ENCODE measurements at places on chromosomes 16 and 17. TPM values are rescaled to one million over a fixed set of nuclear protein-coding genes. Genes with fewer than 3 reads are reported as not detected.
A peak's percentile ranks its signal among the peaks of the same experiment; 100 is the strongest.

GRCh38 chr16:49600536-49600935 is 226.9 kb downstream of the C16orf78 start:
- DNase-seq: no peak

DNA sequence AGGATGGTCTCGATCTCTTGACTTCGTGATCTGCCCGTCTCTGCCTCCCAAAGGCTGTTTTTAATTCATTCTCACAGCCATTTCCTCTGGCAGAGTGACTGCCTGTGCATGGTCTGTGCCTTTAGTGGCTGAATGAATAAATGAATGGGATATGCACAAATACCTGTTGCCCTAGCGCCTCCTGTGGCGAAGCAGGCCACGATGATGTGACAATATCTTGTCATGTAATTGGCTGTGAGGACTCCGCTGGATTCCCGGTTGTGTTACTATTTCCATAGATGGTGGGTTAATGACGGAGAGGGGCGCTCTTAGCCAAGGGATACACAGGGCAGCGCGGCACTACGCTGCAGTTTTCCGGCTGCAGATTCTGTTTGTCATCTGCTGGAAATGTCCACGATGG is 26.8 kb upstream of the ENDOV start:
- DNase-seq: no peak

DNA sequence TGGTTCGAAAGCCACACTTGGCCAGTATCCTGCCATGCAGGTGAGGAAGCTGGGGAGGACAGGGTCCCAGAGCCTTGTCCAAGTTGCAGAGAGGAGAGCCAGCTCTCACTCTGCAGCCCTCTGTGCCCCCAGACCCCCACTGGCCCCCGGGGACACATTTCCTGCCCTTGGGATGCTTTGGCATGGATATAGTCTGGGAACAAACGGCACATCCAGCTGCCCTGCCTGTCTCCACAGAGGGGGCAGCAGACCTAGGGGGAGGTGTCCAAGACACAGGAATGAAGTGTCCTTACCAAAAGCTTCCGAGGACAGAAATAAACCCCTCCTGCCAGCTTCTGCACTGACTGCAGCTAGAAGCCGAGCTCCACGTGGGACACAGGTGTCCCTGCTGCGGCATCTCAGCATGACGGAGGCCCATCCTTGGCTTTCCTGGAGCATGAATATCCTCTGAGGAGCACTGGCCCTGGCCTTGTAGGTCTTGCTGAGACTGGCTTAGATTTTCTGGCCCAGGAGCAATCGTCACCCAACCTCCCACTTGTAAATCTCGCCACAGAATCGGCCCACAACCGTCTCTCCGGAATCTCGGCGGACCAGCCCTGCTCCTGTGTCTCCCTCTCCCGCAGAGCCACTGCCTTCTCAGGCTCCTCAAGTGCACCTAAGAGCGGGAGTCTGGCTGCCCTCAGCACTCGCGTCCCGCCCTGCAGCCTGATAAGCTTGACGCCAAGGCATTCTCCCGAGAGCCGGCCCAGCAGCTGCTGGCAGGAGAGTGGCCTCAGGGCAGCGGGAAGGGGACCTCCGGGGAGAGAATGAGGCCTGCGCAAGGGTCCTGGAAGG is 1.1 kb upstream of the CAPN15 start:
- DNase-seq: peak; percentile 41

The POLR3K gene
- 45.3 TPM for total RNA-seq

The DPEP3 gene
- not detected for total RNA-seq
